ENCODE measurements at places on chromosomes 4 and X. TPM values are rescaled to one million over a fixed set of nuclear protein-coding genes. Genes with fewer than 3 reads are reported as not detected.

- H3K4me1 ChIP-seq = no peaks in the 10 kb centered on the region
- H3K27ac ChIP-seq = no peak overlapping the region
- no peak for DNase-seq
- no peaks in the 10 kb centered on the region for H3K36me3 ChIP-seq
These were observed 79.2 kb downstream of the ARAP2 start for GRCh38 chr4:36164900-36165630.

GRCh38 chrX:152103866-152104265, 34.5 kb downstream of the MAGEA10 start:
- H3K27ac ChIP-seq = no peak overlapping the region
- H3K27me3 ChIP-seq = no peaks in the 10 kb centered on the region
- no peak overlapping the region for H3K4me3 ChIP-seq
- H3K4me1 ChIP-seq = no peaks in the 10 kb centered on the region
- H3K36me3 ChIP-seq = no peaks in the 10 kb centered on the region

DNA sequence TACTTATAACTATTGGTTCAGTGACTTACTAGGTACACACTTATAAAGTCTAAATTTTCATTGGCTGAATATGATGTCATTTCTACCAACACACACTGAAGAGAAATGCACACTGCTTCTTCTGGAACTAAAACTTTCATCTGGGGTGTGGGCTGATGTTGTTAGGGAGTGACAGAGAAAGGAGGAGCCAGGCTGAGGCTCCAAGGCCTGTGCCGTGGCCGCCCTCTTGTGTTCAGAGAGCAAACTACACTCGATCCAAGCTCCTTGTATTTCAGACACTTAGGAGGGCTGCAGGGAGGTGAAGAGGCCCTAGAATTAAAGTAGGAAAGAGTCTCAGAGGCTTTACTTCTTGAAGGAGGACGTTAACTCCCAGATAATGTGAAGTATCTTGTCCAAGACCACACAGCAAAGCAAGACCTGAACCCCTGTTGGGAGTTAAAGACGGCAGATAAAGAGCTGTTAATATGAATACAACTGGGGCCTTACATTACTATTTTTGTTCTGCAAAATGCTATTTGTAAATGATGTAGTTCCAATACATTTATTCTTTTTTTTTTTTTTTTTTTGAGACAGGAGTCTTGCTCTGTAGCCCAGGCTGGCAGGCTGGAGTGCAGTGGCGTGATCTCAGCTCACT, 137.5 kb downstream of the AFAP1 start:
- no peaks in the 10 kb centered on the region for H3K27me3 ChIP-seq
- H3K36me3 ChIP-seq = peaks cover 24% of the 10 kb centered on the region
- peaks cover 26% of the 10 kb centered on the region for H3K4me1 ChIP-seq
- H3K27ac ChIP-seq = no peak overlapping the region
- peak; percentile 85 for DNase-seq

DNA sequence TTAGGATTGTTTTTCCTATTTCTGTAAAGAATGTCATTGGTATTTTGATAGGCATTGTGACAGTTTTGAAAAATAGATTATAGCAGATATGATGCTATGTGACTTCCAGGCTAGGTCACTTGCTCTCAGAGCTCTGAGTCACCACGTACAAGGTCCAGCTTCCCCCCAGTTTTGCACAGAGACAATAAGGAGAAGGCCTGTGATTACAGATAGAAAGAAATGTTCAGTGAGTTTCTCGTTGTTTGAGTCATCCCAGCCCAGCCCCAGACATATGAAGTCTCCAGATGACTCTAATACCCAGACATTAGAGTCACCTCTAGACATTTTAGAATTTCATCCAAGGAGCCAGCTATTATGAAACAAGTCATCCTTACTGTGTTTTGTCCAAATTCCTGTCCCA, 57.2 kb downstream of the MFAP3L start:
- H3K4me1 ChIP-seq = no peaks in the 10 kb centered on the region
- H3K27ac ChIP-seq = no peak overlapping the region
- no peaks in the 10 kb centered on the region for H3K27me3 ChIP-seq
- H3K4me3 ChIP-seq = no peak overlapping the region
- no peaks in the 10 kb centered on the region for H3K36me3 ChIP-seq

MAD2L1 gene
- 0.37 TPM for total RNA-seq

GC gene
- not detected for total RNA-seq

DNA sequence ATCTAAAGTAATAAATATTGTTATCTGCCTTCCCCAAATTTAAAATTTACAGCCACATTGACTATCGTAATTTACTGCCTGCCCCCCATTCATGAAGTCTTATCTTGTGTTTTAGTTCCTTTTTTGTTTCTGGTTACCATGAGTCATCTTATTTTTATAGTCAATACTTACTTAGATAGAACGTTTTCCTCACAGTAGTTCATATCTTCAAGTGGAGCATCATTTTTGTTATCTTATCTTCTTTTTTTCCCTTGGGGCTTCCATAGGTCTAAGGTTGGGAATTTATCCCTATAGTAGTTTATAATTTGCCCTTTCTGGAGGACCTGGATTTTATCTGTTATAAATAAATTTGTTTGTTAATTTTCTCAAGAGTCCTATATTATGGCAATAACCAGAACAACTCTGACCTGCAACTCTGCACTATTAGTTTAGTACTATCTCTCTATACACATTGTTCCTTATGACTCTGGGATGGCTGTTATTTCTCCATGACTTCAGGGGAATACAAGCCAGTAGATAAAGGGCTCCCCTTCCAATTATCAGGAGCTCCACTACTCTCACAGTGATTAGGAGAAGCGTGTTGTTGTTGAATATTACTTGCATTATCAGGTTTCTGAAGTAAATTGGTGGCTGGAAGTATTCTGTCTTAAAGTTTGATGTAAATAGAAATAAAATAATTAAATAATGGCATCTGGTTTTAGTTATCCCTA, 330.6 kb downstream of the GALNTL6 start:
- no peaks in the 10 kb centered on the region for H3K27me3 ChIP-seq
- no peak overlapping the region for H3K27ac ChIP-seq
- H3K36me3 ChIP-seq = no peaks in the 10 kb centered on the region
- H3K4me3 ChIP-seq = no peak overlapping the region
- H3K4me1 ChIP-seq = no peaks in the 10 kb centered on the region
- no peak for DNase-seq

Data from transverse colon (tissue), 4 donors.